ENCODE measurements at places on chromosomes 6 and 20.

- DNase-seq = no peak
Measured at GRCh38 chr6:31918069-31918720, 9.3 kb upstream of the C2 start.

- no peak for DNase-seq
Measured at GRCh38 chr6:83371423-83371822, 59.4 kb downstream of the ME1 start.

DNA sequence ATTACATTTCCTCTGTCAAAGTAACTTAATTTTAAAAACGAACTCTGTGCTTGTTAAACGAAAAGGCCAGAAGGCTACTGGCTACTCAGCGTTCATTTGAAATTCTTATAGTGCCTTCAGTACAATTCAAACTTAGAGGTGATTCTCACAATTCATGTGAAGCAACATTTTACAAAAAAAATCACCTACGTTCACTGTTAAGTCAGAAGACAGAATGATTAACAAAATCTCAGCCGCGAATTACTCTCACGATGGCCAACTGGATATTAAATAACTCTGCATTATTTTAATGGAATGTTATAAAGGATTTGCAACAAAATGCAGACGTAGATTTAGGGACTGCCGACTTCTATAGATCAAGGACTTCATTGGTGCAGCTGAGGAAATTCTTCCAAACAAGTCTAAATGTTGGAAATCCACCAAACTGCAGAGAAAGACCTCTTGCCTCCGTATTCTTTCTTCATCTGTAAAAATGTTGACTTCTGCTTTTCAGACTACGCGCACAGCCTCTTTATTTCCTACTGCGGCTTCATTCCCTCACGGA is 1.6 kb upstream of the QKI start:
- DNase-seq = peak; percentile 46

DNA sequence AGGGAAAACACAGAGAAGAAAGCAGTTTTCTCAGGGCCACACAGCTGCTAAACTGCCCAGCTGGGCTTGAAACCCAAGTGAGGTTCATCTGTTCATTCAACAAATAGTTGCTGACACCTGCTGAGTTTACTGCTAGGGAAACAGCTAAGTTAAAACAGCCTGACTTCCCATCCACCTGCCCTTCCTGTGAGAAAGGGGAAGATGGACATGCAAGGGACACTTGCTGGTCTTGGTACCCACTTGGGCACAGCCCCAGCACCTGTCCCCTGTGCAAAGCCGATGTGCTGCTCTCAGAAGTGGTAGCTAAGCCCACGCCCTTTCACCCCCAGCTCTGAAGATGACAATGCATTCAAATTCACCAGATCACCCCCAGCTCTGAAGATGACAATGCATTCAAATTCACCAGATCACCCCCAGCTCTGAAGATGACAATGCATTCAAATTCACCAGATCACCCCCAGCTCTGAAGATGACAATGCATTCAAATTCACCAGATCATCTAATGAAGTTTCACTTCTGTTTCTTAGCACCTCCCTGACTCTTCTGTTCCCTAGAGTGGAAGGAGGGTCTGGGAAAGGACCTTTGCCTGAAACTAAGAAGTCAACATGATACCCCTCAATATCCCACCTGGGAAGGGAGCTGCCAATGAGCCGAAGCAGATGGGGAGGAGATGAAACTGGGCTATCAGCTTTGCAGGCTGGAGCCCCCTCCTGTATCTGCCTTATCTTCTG is 46.0 kb upstream of the TOP1 start:
- DNase-seq = no peak

GRCh38 chr20:50675671-50676376 is 15.5 kb downstream of the RIPOR3 start:
- DNase-seq = no peak

DNA sequence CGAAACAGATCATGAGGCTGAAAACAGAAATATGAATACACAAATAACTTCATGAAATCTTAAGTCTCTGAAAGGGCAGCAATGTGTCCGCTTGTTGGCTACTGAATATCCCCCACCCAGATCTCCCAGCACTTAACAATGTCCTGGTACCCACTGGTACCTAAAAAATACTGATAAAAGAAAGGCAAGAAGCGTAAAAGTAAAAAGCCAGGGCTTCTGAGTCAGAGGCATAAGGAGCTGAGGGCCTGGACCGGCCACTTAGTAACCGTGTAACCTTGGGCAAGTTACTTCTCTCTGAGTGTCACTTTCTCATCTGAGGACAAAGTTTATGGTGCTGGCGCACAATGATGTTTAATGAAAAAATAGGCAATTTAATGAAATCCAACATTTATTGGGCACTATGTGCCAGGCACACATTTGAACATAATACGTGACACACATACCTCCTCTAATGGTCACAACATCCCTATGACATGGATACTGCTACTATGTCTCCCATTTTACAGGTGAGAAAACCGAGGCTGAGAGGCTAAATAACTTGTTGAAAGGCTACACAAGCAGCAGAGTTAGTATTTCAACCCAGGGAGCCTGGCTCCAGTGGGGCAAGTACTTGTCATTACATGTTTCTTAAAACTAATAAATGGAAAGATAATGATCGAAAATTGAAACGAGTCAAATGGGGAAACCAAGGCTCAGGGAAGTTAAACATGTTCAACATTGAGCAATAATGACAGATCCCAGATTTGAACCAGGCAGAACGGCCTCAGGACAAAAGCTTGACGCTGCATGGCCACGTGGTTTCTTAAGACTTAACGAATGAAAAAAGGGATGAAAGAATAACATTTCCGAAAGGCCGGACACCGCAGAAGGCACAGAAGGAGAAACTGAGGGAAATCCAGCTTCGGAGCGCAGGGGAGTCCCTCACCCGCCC is 828 bp downstream of the TP53RK start:
- peak; percentile 20 for DNase-seq

GRCh38 chr20:54078296-54078984 is 8.0 kb upstream of the BCAS1 start:
- no peak for DNase-seq
